Erythroblast (primary cell): ENCODE measurements at places on chromosomes 4 and X.
A peak's percentile ranks its signal among the peaks of the same experiment; 100 is the strongest.

GRCh38 chrX:107678957-107679740 lies 50.8 kb downstream of the PRPS1 start:
- DNase-seq = peak; percentile 35

DNA sequence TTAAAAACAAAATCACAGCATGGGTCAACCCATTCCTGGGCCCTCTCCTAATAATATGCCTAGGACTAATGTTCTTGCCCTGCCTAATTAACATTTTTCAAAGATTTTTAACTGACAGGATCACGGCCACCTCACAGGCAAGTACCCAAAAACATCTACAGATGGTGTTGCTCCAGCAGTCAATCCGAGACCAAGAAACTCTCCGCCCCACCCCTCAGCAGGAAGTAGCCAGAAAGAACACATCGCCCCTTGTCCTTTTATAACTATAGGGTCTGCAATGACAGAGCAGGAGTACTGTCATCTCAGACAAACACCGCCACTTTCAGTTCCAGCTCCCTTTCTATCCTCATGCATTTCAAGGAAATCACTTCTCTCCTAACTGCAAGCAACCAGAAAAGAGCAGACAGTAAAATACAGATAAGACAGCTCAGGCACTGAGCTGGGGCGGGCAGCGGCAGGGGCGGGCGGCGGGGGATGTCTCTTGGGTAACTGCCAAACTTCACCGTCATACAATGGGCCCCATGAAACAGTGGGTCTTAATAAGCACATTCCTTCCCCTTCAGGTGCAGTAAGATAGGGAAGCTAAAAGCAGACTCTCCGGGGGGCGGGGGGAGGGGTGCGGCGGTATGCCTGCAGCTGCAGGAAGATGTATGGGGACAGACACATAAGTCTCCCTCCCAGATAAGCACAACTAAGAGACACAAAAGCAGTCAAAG lies 67.4 kb downstream of the ZNF182 start:
- DNase-seq = peak; percentile 41

GRCh38 chrX:93593966-93594365 lies 79.4 kb downstream of the NAP1L3 start:
- no peak for DNase-seq

- DNase-seq = no peak
Observed at GRCh38 chr4:186936496-186937375, 213.1 kb upstream of the FAT1 start.

- no peak for DNase-seq
Observed at GRCh38 chr4:147954850-147955249, 223.0 kb downstream of the ARHGAP10 start.

DNA sequence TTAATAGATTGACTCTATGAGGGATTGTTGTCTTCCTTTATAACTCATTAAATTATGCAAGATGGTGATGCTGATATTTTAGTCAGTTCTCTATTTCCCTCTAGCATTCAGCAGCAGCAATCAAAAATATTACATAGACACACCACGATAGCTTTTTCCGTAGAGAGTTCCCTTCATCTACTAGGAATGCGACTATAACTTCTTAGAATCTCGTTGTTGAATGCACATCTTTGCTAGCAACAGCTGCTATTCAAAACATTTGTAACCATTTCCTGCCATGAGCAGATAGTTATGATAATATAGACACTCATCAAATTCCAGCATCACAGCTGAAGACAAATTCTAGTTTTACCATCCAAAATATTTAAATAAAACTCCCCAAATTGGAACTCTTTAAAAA lies 147.4 kb upstream of the FGF13 start:
- no peak for DNase-seq

- DNase-seq = no peak
Observed at GRCh38 chr4:123259676-123260646, 136.6 kb upstream of the SPRY1 start.

DNA sequence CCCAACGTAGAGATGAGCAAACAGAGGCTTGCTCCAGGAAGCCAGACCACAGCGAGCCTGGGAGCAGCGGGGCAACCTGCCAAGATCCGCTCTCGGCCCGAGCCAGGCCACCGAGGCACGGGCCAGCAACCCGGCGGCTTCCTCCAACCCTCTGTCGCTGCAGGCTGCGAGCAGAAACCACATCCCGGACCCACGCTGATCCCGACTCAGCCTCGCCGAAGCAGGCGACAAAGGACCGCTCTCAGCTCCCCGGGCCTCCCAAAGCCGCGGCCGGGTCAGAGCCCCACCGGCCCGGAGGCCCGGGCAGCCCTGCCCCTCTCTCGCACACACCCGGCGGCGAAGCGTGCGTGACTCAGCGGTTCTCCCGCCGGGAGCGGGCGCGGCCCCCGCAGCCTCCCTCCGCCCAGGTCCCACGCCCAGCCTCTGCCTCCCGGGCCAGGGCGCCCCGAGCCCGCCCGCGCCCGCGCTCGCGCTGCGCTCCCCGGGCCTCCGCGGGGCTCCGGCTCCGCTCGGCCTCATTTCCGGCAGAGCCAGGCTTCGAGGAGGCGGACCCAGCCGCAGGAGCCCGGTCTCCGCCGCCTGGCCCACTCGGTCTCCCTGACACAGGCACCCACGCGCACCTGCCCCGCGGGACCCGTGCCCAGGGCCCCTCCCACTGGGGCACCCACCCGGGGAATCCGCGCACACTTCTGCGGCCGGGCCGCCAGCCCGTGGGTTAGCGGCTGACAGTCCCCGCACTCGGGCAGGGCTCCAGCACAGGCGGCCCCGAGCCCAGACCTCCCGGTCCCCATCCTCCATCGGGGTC lies 1.7 kb downstream of the PPP2R2C start:
- peak; percentile 54 for DNase-seq

DNA sequence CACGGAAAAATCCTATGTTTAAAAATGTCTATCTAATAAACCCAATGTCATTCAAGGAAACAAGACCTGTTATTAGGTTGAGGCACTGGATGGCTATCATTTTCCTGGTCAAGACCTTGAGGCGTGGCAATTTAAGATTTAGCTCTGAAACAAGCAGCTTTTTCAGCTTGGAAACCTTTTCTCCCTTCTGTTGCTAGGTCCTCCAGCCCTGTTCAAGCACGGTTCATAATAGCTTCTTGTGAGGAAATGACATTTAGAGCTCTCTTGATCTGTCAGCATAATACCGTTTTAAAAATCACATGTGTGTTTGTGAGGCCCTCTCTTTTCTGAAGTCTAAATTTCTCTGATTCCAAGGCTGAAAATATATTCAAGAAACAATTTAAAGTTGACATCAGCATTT lies 133.6 kb upstream of the GRPR start:
- DNase-seq = no peak

DNA sequence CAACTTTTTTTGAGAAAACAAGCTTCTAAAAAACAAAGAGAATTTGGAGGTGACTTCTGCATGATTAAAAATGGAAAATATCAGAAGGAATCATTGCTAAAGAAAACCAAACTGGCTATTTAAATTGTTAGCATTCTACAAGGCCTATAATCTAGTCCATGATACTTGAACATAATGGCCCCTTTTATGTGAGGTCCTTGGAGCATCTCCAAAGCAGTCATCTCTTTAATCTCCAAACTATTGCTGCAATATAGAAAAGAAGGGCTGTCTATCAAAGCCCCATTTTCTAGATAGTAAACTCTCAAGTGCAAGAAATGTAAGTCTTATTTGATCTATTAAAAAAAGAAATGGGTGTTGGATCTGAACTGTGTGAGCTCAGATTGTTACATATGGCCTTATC lies 615.1 kb downstream of the CENPC start:
- no peak for DNase-seq

DNA sequence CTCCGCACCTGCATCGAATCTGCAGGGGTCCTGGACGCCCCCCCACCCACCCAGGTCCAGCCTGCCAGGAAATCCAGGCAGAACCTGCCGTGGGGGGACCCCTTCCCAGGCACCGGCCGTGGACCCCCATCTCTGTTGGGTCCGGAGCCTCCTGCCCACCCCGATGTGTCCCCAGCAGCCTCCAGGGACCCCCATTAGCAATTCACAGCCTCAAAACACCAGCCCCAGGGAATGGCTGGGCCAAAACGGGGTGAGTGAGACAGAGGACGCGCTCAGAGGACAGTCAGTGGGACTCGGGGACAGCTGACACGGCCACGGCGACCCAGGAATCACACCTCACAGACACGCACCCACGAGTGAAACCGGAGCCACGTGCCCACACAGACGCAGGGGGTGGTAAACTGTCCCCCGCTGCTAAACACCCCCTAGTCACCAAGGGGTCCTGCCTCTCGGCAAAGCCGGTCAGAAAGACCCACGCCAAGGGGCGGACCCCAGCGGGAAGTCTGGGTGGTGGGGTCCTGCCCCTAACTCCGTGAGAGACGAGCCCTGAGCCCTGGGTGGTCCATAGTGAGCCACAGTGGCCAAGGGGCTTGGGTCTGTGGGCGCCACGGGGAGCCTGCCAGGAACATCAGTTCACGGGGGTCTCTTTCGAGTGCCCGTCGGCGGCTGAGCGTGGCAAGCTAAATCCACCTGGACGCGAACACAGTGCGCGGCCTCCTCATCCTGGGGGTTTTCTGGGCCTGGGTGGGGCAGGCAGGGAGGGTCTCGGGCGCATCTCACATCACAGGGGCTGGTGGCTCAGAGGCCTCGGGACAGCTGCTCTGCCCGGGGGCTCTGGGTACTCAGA lies 126.5 kb upstream of the NKX1-1 start:
- DNase-seq = no peak

DNA sequence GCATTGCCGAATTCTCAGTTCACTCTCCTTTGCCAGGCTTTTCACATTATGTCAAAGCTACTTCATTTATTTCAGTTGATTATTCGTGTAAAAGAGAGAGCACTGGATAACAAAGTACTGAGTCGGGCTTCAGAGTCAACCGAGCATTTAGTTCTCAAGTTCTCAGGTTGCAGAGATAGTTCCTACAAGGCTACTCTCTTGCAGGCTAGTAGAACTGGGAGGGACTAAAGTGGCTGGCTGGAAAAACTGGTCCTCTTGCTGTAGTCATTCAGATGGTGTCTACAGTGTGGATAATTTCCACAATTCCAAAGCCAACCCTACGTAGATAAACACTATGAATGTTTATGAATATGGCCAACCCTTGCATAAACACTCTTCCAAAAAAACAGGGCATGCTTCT lies 4.6 kb upstream of the CCNG2 start:
- DNase-seq = no peak

DNA sequence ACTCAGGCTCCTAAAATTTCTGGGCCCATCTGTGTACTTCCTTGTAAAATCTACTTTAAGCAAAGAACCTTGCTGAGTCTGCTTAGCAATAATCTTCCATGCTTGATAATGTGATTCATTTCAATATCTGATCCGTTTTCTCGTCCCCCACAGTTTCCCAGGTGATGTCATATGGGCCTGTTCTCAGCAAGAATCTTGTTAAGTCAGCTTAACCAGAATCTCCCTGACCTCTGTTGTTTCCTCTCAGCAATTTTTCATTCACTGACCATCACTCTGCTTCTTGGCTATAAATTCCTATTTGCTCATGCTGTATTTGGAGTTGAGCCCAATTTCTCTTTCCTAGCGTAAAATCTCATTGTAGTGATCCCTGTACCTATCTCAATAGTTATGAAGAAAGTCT lies 13.9 kb downstream of the CSN2 start:
- DNase-seq = no peak

- DNase-seq = no peak
Observed at GRCh38 chr4:77538144-77538543, 67.5 kb upstream of the CXCL13 start.

GRCh38 chr4:41323706-41324105 lies 67.0 kb downstream of the UCHL1 start:
- no peak for DNase-seq

DNA sequence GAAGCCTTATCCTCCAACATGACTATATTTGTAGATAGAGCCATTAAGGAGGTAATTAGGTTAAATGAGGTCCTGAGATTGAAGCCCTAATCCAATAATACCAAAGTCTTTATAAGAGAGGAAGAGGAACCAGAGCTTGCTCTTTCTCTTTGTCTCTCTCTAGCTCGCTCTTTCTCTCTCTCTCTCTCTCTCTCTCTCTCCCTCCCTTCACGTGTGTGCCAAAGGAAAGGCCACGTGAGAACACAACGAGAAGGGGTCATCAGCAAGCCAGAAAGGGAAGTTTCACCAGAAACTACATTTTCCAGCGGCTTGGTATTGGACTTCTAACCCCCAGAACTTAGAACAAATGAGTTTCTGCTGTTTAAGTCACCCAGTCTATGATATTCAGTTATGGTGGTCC lies 1540.5 kb downstream of the C4orf33 start:
- DNase-seq = no peak

DNA sequence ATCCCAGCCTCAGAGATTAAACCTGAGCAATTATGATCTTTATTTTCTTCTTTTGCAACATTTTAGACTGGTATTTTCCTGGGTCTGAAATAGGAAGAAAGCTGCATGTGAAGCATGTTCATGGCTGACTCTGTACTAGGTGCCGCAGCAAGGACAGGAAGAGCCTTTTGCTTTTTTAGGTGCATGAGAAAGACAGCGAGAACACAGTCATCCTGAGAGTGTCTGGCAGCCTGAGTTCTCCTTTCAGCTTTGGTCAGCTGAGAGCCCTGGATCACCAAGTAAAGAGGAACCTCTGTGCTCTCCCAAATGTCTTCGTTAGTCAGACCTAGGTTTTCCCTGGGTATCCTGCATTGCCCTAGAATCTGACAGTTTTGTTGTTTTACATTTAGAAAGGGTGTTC lies 29.8 kb downstream of the FAM149A start:
- DNase-seq = no peak

GRCh38 chr4:1794809-1795298 lies 1.8 kb downstream of the FGFR3 start:
- peak; percentile 35 for DNase-seq

- no peak for DNase-seq
Observed at GRCh38 chr4:108556588-108557200, 63.7 kb upstream of the RPL34 start.

- DNase-seq = no peak
Observed at GRCh38 chr4:105630670-105631655, 77.5 kb downstream of the INTS12 start.

GRCh38 chr4:83305187-83305586 lies 20.6 kb upstream of the COQ2 start:
- no peak for DNase-seq

DNA sequence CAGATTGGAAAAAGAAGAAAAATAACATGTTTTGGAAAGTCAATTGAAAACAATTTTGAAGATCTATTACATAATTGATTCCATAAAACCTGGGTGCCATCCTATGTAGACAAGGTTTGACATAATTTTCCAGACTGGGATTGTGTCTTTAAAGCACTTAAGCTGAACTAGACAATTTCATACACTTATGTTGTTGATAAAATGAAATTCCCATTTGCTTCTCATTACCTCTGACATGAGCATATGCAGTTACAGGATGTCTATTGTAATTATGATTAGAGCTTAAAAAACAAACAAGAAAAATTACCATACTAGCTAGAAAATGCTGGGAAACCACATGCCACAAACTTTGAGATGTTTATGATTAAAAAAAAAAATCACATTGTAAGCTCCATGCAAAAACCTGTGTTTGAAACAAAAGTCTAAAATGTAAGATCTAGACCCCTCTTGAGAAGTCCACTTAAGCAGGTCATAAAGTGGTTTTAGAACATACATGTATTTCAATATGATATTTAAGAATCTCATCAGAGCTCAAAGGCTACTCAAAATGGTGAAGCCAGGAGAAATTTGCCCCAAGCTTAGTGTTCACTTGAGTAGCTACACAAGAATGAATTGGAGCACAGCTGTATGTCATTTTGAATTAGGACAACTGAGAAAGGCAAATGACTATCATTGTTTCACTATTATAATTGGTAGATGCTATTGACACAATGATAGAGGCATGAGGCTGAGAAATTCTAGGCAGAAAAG lies 181.1 kb upstream of the PABPC4L start:
- no peak for DNase-seq
